ENCODE measurements at places on chromosomes 7 and 10.

DNA sequence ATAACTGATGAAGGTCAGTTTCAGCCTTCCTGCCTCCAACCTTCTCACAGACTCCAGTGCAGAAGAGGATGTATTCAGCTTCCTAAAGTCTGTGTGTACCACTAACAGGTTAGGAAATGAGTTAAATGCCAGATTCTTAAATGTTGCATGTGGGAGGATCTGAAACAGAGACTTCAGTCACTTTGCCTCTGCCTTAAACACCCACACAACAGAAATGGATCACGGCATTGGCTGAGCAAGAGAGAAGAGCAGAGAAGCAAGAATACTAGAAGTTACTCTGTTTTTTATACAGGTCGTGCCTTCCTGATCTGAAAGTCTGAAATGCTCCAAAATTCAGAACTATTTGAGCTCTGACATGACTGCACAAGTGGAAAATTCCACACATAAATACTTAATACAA is 98.9 kb upstream of the ARHGAP21 start:
- DNase-seq, result no peak

GRCh38 chr7:27212497-27213432 is 12.9 kb upstream of the HOXA13 start:
- no peak for DNase-seq

- DNase-seq, result no peak
Measured at GRCh38 chr7:140239653-140239935, 62.8 kb upstream of the KDM7A start.

GRCh38 chr10:89633484-89633883 is 11.6 kb downstream of the PANK1 start:
- DNase-seq, result no peak

DNA sequence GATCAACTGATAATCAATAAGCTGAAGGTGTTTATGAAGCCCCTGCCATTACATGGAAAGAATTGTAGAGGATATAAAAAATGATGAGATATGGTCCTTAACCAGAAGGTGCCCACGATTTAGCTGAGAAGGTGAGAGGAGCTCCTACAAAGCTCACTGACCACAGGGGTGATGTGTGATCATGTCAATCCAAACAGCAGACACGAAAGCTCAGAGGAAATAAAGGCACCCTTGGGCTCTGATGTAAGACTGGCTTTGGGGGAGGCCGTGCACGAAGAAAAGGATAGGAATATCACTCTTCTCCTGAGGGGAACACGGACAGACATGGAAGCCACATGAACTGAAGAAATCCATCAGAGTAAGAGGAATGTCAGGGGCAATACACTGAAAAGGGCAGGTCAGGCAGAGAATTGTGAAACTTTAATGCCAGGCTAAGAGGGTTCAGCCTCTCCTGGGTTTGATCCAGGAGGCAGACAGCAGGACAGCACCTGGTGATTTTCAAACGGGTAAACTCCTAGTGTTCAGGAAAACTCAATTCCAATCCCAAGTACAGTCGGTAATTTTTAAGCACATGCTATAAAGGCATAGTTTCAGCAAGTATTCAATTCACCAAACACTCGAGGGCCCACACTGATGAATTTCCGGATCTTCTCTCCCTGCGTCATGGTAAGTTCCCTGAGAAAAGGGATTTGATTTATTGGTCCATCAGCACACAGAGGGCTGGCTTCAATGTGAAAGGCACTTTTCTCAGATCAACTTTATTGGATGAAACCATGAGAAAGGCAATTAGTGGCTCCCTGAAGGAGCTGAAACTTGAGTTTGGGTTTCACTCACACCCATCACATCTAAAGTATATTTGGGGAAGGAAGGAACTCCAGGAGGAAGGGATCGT is 163.8 kb downstream of the PRPF18 start:
- DNase-seq, result no peak

GRCh38 chr10:60312818-60313588 is 76.7 kb downstream of the ANK3 start:
- DNase-seq, result no peak

DNA sequence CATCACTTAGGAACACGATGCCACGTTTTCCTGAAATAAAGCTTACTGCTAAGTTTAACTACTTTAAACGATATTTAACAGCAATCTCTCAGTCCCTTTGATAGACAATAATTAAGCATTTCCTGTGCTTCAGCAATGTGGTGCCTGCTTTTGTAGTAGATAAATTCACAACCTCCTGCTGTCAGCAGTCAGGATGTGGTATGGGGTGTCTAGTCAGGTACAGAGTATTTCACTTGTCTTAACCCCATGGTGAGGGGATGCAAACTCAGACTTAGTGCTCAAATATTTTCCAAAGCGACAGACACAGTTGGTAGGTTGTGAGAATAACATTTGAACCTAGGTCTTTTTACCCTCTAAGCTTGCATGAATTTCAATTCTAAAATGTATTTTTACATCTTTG is 526.2 kb upstream of the PFKP start:
- no peak for DNase-seq

DNA sequence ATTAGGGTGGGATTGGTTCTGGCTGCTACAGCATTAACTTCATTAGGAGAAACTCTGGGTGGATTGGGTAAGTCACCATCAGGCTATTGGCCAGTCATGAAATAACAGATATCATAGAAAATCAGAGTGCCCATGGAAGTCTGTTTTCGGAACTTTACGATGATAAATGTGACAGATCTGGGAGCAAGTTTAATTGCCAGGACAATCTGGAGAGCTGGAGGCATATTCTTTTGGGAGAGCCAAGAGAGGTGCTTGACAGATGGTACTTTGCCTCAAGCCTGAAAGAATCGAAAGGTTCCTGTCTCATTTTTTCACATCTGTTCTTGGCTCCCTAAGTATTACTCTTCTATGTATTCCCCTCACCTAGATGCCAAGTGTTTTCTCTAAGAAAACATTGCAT is 369.9 kb downstream of the CNTNAP2 start:
- no peak for DNase-seq

DNA sequence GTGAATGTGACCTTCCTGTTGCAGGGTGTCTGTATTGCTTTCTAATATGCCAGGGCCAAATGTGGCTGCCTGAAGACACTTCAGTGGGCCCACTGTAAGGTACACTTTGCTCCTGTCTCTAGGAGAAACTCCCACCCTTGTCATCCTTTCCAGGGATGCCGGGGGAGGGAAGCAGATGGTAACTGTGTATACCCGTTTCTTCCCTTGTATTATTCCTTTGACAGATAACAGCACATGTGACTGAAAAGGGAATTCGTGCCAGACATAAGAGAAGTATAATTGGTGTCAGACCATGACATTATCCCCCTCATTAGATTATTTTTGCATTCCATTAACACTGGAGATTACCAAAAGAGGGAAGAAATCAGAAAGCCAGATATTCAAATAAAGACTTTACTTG is 317.7 kb downstream of the CAMK1D start:
- DNase-seq, result no peak

DNA sequence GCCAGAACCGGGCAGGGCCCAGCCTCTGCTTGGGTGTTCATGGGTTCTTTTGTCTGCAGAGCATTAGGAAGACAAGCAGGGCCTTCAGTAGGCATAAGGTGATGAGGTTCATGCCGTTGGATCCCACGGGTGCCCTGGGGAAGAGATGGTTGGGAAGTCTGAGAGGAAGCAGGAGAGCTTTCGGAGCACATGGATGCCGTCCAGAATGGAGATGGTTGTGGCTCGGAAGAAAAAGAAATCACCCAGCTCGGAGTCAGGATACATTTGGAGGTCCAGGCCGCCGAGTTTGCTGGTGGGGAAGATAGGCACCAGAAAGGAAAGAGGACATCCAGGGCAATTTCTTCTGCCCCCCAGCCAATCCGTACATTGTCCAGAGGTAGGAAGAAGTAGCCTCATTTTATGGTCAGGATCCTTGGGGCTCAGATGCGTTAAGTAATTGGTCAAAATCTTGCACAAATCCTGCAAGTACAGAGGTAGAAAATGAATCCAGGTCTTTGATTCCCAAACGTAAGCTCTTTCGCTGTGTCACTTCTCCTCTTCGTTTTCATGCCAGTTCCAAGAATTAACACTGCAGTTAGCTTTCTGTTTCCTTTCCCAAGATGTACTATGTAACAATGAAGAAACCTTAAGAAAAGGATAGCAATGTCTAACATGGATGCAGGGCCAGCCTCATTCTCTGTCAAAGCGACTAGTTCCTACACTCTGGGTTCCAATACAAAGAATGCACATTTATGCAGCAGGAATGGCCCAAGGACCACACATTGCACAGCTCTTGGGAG is 147.8 kb upstream of the KLF6 start:
- DNase-seq, result no peak

- DNase-seq, result no peak
Measured at GRCh38 chr10:88213065-88213605, 349.7 kb downstream of the PTEN start.

- no peak for DNase-seq
Measured at GRCh38 chr7:50389961-50390360, 60.2 kb downstream of the FIGNL1 start.

DNA sequence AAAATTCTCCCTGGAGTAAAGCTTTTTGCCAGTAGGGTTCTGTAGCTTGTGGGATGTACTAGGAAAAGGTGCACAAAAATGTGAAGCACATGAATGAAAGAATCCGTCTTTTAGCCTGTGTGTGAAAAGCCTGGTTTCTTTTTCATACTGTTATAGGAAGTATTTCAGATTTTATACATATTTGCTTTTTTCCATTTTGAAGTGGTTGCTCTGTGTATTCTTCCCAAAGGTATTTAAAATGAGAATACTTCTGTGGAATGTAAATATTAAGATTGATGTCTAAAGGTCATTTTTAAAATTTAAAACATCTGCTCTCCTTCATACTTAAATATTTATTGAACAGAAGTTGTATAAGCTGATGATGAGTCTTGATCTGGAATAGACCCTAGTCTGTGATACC is 96.8 kb downstream of the CDK14 start:
- DNase-seq, result no peak

GRCh38 chr7:155162422-155162821 is 92.3 kb downstream of the HTR5A start:
- DNase-seq, result no peak

- no peak for DNase-seq
Measured at GRCh38 chr7:149870701-149871483, 2.9 kb upstream of the ATP6V0E2 start.

DNA sequence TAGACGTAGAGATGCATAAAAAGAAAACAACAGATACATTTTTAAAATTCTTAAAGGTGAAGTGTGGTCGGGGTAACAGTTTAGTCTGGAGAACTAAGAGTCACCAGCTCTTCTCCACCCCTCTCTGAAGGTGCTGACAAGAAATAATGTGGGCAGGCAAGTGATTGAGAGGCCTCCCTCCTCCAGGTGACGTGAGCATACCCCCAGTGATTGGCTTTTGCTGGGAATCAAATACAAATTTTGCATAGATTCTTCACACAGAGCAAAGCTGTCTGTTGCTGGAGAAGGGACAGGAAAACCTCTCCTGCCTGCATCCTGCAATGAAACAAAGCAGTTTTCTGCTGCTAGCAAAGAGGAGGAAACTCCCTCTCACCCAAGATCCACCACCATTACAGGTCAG is 115.0 kb downstream of the DGKB start:
- no peak for DNase-seq

GRCh38 chr7:139511315-139511714 is 12.2 kb upstream of the CLEC2L start:
- DNase-seq, result no peak

DNA sequence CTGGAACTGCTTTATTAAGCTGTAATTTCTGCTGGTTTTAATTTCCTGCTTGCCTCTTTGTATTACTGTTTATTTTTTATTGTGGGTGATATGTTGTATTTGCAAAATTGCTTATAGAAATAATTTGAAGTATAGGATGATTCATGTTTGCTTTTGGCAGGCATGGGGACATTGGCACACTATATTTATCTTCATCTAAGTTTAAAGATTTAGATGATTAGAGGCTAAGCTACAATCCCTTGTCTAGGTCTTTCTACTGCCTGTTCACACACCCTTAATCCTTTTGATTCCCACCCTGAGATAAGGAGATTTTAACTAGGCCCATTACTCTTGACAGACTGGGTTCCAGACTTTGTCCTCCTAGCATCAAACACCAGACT is 182.8 kb upstream of the KAT6B start:
- no peak for DNase-seq

GRCh38 chr7:65910237-65910636 is 37.4 kb downstream of the VKORC1L1 start:
- no peak for DNase-seq

DNA sequence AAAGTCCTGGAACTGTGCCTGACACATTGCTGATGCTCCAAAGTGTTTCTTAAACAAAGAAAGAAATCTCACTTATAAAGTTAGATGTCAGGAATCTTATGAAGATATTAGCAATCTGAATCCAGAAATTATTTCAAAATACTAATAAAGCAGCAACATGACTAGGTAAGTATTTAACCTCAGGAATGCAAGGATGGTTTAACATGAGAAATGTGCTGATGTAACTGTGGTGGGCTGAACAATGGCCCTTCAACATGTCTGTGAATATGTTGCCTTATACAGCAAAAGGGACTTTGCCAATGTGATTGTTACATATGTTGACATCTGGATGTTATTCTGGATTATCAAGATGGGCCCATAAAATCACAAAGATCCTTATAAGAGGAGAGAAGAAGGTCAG is 87.1 kb downstream of the TEX36 start:
- DNase-seq, result no peak

GRCh38 chr7:123749537-123749857 is 694 bp upstream of the WASL start:
- no peak for DNase-seq

GRCh38 chr10:3875842-3876235 is 90.8 kb upstream of the KLF6 start:
- no peak for DNase-seq

- no peak for DNase-seq
Measured at GRCh38 chr7:71566991-71567390, 435.0 kb downstream of the GALNT17 start.

- no peak for DNase-seq
Measured at GRCh38 chr7:376306-377079, 86.5 kb downstream of the FOXL3 start.
